ENCODE measurements at places on chromosomes 5 and 9. TPM values are rescaled to one million over a fixed set of nuclear protein-coding genes. Genes with fewer than 3 reads are reported as not detected.

GRCh38 chr5:76944638-76945037, 8.2 kb upstream of the CRHBP start:
- H3K4me1 ChIP-seq = no peaks in the 10 kb centered on the region
- H3K4me3 ChIP-seq = no peak overlapping the region
- no peaks in the 10 kb centered on the region for H3K36me3 ChIP-seq
- H3K27me3 ChIP-seq = no peaks in the 10 kb centered on the region
- no peak overlapping the region for H3K27ac ChIP-seq

- H3K4me3 ChIP-seq = no peak overlapping the region
- H3K27ac ChIP-seq = no peak overlapping the region
- H3K27me3 ChIP-seq = no peaks in the 10 kb centered on the region
- DNase-seq = no peak
- H3K4me1 ChIP-seq = no peaks in the 10 kb centered on the region
- H3K36me3 ChIP-seq = no peaks in the 10 kb centered on the region
Measured at GRCh38 chr5:3794611-3795010, 199.0 kb downstream of the IRX1 start.

Gene DDX4
- not detected for total RNA-seq

DNA sequence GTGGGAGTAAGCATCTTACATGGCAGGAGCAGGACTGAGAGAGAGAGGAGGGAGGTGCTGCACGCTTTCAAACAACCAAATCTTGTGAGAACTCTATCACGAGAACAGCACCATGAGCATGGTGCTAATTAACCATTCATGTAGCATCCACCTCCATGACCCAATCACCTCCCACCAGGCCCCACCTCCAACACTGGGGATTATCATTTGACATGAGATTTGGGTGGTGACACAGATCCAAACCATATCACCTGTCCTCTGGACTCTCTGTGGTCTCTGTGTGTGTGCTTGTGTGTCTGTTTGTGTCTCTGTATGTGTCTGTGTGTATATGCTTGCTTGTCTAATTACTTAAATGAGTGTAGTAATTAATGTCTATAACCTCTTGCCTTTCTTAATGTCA, 31.1 kb downstream of the SEC61B start:
- H3K36me3 ChIP-seq = no peaks in the 10 kb centered on the region
- peaks cover 3% of the 10 kb centered on the region for H3K4me1 ChIP-seq
- H3K27ac ChIP-seq = no peak overlapping the region
- no peak overlapping the region for H3K4me3 ChIP-seq

GRCh38 chr9:137429974-137430722, 7.0 kb downstream of the NOXA1 start:
- H3K4me3 ChIP-seq = no peak overlapping the region
- DNase-seq = no peak

- peak overlapping the region; percentile 15 for H3K27ac ChIP-seq
- H3K4me3 ChIP-seq = no peak overlapping the region
- no peaks in the 10 kb centered on the region for H3K36me3 ChIP-seq
- H3K4me1 ChIP-seq = no peaks in the 10 kb centered on the region
- H3K27me3 ChIP-seq = no peaks in the 10 kb centered on the region
- peak; percentile 54 for DNase-seq
Measured at GRCh38 chr5:14900693-14901461, 29.3 kb upstream of the ANKH start.

DNA sequence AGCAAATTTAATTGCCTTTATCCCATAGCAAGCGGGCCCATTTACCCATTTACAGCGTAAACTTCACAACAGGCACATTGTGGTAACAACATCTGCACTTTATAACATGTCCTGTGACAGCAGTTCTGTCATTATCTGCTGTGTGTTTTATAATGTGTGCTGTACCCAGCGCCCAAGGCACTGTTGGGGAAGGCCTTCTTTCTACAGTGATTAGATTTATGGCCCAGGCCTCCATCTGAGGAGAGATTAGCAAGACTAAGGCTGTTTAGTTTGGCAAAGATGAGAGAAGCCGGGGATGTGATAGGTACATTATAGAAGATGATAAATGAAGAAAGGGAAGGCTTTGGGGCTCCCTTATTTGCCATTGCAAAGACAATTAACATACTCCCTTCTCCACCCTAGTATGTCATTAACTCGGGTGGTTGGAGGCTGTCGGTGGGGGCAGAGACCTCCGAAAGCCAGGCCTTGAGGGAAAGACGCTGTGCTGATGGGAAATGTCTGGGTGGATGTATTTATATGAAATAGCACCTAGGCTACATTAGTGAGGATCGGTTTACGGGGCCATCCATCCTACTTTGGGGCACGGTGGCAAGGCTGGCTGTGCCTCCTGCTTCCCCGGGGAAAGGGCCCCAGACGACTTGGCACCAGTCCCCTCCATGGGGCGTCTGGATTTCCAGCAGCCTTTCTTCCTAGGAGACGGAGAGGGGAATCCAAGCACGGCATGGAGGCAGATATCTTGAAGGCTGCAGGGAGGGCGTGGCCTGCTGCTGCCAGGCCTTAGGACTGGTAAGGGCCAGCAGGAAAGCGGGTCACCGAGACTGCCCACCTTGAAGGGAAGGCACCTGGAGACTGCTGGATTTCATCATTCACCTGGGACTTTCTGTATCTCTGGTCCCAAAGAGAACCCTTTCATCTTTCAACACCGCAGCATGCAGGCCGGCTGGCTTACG, 64.3 kb upstream of the PTCH1 start:
- no peaks in the 10 kb centered on the region for H3K27me3 ChIP-seq
- peak; percentile 18 for DNase-seq
- H3K27ac ChIP-seq = no peak overlapping the region
- no peaks in the 10 kb centered on the region for H3K36me3 ChIP-seq

DNA sequence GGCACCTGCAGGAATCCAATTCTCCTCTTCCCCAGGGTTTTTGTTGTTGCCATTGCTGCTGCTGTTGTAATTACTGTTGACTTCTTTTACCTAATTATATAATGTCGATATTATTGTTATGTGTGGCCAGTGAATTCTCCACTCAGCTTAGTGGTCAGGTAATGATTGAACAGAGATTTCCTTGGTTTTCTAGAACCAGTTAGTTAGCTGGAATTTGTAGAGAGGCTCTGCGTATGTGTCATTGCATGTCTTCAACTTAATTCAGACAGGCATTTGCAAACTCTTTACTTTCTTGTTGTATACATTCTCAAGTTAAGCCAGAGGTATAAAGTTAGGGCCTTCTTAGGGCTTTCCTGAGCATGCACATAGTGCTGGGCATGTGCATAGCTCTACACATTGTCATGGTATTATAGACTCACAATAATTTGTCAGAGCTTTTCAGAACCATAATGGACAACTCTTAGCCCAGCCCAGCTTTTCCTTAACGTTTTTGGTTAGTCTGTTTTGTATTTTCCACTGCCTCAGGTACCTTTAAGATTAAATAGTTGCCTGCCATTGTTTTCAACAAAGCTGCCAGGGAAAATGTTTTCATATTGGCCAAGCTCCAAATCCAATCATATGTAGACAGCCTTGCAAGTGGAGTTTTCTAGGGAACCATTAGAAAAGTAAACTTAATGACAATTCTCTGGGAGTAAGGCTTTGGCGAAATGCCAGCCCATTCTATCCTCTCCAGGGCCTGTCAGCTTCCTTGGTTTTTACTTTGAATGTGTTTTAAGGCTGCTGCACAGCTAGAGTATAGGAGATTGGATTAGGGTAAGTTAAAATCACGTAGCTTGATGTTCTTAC, 68.1 kb downstream of the UBE2R2 start:
- no peak overlapping the region for H3K4me3 ChIP-seq
- H3K27ac ChIP-seq = no peak overlapping the region
- H3K27me3 ChIP-seq = no peaks in the 10 kb centered on the region
- peak; percentile 79 for DNase-seq
- peaks cover 3% of the 10 kb centered on the region for H3K4me1 ChIP-seq

Data from lung (tissue), 17 donors.